Left renal pelvis (tissue), 4 donors: ENCODE measurements at places on chromosomes 6 and 20. TPM values are rescaled to one million over a fixed set of nuclear protein-coding genes. Genes with fewer than 3 reads are reported as not detected.

GRCh38 chr6:85966828-85967227 lies 324.1 kb upstream of the SYNCRIP start:
- DNase-seq: no peak

DNA sequence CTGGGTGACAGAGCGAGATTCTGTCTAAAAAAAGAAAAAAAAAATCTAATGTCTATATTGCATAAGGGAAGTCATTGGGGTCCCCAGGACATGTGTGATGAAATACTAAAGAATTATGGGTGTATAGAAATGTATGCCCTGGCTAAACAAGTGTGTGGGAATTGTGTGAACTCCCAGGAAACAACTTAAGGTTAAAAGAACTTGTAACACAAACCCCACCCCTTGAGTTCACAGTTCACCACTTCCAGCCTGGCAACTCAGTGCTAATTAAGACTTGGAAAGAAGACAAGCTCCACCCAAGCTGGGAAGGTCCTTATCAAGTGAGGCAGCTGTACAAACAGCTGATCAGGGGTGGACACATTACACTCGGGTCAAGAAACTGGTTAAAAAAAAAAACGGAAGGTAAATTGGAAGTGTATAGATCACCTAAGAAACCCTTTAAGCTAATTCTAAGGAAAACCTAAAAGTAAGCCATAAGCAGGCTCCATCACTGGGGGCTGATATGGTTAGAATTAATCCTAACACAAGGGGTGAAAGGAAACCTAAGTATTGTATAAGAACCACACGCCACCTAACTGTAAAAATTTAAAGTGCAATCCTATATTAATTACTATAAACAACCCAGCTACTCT lies 25.2 kb downstream of the HLA-A start:
- no peak for DNase-seq

GRCh38 chr6:24960991-24961475 lies 25.3 kb upstream of the RIPOR2 start:
- no peak for DNase-seq

Gene C6orf163
- 4.4 TPM for polyA plus RNA-seq

Gene PSORS1C2
- polyA plus RNA-seq: 0.17 TPM
